ENCODE measurements at places on chromosomes 6 and 20.

DNA sequence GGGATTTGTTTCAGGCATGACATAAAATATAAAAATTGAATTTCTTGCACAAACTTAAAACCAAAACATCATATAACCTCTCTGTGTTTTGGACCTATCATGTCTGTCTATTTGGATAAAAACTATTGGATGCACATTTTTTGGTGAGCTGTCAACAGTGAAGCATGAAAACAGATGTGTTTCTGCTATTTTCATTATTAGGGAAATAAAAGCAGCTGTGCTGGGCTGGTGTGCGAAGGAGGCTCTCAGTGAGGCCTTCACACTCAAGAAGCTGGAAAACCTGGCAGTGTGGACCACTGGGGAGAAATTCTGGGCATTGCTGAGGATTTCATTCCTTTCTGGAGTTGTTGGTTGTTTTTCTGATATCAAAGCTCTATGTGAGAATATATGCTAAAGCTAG lies 395.3 kb downstream of the GJA1 start:
- DNase-seq, result no peak

DNA sequence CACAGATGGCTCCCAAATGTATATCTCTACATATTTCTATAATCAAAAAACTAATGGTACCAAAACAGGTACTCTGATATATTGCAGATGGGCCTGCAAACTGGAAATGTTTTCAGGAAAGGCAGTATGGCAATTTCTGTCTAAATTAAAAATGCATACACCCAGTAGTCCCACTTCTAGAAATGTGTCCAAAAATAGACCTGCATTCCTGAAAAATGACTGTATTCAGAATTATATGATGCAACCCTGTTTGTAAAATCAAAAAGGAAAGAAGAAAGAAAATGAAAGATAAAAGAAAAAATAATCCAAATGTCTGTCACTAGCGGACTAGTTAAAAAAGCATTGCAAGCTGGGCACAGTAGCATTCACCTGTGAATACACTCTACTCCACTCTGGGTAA lies 12.9 kb upstream of the MICB start:
- no peak for DNase-seq

- no peak for DNase-seq
These were observed 337.7 kb downstream of the TPBG start for GRCh38 chr6:82701341-82701740.

DNA sequence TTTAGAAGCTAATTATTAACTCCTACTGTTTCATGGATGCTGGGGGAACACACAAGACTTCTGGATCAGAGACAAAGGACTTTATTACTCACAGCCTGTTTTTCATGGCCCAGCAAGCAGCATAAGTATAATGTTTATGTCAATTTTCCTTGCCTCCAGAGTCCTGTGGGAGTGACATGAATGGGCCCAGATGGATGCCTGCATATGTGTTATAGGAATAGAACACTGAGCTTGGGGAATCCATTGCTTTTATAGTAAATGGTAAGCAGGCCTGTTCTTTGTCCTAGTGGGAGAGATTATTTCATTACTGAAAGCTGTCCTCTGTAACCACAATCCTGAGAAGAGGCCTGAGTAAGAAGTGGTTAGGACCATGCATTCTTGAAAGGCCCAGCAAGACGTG lies 25.6 kb downstream of the BLTP3A start:
- no peak for DNase-seq

DNA sequence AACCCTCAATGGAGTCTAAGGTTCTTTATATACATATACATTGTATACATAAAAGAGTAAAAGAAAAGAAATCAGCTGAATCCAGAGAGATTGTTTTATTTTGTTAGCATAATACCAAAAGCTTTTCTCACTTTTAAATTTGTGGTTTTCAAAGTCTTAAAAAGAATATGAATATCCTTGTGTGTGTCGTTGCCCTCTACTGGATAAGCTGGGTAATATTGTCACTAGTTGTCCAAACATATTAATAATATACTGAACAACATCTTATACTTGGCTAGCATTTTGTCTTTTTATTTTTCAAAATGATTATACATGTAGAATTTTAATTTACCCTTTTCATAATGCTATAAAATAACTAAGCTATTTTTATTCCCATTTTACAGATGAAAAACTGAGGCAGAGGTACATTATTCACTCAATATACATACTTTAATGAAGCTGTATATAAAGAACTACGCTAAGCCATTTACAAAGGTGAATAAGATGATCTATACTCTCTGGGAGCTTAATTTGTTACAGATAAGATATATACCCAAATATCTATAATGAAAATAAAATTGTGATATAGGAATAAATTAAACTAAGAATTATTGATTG lies 531.7 kb downstream of the TFAP2B start:
- DNase-seq, result no peak

- DNase-seq, result no peak
These were observed 661.3 kb downstream of the BCKDHB start for GRCh38 chr6:80767808-80768207.

DNA sequence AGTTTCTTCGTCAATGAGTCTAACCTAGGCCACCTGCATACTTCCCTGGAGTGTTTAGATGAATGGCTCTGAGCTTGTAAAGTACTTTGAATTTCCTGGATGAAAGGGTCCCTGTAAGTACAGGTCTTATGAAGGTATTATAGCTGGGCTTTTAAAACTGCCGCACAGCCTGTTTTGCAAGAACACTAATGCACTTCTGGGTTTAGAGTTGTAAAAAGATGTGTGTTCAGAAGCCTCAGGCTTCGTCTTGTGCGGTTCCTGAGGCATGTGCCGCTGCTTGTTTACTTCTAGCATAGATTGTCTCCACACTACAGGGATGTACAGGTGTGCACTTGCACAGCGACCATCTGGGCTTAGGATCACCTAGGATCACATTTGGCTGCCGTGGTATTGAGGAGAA lies 324.5 kb downstream of the SOX4 start:
- no peak for DNase-seq

DNA sequence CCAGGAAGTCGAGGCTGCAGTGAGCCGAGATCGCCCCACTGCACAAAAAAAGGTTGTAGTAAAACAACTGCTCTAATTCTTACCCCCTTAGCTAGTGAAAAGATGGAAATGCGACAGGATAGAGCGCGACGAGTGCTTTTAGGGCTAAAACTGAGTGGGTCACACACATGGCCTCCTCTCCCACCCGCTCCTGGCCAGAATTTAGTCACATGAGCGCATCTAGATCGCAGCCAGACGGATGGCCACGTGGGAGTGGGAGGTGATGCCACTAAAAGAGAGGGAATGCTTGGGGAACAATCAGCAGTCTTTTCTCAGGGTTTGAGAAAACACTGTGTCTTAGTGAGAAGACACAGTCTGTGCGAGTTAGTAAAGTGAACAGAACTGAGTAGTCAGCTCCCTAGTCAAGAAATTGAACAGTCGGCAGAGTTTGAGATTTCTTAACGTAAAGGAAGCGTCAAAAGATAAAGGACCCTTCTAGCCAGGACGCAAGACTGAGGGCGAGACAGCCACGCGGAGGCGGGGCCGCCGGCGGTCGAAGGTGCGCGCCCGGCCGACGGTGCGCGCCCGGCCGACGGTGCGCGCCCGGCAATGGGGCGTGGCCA lies 664 bp upstream of the ACTR5 start:
- DNase-seq, result no peak

GRCh38 chr20:31593221-31594001 lies 11.7 kb upstream of the ID1 start:
- no peak for DNase-seq

- no peak for DNase-seq
These were observed 15.6 kb downstream of the BTN2A1 start for GRCh38 chr6:26473429-26473757.

GRCh38 chr6:108689272-108690161 lies 128.8 kb downstream of the FOXO3 start:
- DNase-seq, result no peak

DNA sequence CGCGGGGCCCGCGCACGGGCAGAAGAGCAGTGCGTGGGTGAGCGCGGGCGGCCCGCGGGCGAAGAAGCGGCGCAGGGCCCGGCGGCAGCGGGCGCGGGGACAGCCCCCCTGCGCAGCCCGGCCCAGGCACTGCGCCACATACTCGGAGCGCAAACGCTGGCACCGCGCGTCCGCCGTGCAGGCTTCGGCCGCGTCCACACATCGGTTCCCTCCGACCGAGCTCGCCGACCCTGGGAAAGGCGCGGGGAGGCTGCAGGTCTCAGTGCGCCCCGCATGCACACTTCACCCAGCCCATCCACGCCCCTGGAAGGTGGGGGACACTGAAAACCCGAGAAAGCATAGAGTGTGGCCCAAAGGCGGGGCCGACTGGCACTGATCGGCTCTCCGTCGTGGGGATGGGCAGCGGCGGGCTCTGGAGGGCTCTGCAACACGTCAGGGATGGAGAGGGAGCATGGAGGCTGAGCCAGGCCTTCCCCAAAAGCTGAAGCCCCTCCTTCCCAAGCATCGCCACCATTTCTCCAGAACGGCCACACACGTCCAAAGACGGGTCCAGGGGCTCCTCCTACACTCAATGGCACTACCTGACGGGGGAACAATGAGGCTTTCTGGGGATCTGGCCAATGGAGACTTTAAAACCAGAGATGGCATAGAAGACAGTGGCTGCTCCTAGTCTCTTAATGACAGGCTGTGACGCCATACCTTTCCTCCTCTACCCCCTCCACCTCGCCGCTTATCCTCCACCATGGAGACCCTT lies 2.0 kb downstream of the GFRA4 start:
- no peak for DNase-seq

DNA sequence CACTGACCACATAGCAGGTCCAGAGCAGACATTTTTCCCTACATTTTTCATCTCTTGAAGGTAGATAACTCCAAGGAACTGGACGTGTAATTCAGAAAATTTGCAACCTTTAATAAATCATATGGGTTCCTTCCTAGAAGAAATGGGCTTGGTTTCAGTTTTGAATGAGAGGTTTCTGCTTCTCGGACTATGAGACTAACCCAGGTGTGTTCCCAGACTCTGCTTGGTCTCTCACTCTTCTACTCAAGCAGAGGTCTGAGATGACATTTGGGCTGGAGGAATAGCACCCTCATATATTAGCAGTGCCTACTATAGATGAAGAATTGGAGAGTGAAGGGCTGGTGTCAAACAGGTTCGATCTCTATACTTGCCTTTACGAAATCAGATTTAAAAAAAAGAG lies 231.2 kb downstream of the DOK5 start:
- DNase-seq, result no peak

DNA sequence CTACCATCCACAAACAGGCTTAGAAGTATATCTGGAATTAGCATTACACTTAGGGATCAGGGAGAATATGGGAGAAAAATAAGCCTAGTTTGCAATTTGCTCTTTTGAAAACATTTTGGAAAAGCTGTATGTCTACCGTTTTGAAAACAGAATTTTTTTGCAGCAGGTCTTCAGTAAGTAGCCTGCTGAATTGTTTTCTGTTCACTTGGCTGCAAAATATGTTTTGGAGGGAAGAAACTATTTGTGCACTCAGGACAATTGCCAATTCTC lies 39.6 kb downstream of the ILRUN start:
- DNase-seq, result no peak

DNA sequence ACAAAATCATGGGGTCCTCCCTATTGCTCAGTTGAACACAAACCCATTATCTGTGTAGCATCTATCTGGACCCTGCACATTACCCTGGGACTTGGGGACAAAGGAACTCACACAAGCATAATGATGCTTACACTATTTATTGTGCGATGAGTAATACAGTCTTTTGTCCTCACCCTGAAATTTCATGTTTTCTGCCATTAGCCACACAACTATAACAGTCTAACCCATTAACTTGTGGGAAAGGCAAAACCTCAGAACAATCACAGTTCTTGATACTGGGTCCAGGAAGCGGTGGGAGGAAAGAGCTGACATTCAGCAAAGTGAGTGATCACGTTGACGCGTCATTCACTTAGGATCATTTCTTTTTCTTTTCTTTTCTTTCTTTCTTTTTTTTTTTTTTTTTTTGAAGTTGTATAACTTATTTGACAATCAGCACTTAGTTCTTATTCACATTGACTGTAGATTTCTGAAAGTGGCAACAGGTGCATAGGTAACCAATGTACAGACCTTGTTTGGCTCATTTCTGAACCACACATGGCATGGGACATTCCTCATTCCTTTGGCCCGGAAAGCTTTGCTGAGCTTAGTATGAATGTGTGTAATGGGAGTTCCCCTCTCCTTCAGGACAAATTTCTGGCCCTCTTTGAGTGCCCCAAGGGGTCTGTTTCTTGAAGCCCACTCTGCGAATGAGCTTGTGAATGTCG lies 94.8 kb upstream of the CNKSR3 start:
- no peak for DNase-seq

DNA sequence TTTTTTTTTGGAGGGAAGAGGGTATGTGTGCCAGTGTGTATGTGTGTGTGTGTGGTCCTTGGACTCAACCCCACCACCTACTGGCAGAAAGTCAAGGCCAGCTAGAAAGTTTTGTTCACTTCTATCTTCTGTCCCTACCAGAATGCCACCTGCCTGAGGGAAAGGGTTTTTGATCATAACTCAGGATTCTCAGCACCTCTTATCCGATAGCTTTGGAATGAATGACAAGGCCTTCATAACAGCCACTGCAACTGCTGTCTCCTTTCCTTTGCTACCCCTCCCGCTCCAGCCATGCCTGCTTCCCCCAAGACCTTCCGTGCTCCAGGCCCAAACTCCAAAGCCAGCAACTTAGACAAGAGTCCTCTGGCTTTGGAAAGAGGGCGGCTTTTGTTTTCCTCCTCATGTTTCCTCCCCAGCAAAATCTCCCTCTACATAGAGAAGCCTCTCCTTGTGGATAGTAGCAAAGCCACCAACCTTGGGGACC lies 18.7 kb downstream of the BTN3A1 start:
- no peak for DNase-seq

- no peak for DNase-seq
These were observed 10.5 kb downstream of the SNAI1 start for GRCh38 chr20:49993301-49993751.

- no peak for DNase-seq
These were observed 58.7 kb downstream of the MAP3K4 start for GRCh38 chr6:161050134-161050765.

DNA sequence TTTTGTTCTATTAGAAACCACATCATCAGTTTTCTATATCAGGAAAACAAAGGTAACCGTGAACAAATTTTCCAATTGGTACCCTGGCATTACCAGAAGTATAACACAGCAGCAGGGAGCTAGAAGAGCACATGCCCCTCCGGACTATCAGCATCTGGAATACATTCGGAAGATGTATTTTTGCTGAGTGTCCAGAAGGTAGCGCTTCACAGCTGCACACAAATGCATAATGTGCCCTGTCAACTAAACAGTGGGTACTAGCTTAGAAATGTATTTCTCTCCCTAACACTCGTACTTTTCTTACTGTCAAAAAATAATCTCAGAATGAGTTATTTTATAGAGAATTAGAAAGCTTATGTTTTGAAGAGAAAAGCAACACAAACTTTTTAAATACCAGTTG lies 77.6 kb downstream of the HUS1B start:
- no peak for DNase-seq

- no peak for DNase-seq
These were observed 100.0 kb upstream of the CITED2 start for GRCh38 chr6:139474145-139475108.

DNA sequence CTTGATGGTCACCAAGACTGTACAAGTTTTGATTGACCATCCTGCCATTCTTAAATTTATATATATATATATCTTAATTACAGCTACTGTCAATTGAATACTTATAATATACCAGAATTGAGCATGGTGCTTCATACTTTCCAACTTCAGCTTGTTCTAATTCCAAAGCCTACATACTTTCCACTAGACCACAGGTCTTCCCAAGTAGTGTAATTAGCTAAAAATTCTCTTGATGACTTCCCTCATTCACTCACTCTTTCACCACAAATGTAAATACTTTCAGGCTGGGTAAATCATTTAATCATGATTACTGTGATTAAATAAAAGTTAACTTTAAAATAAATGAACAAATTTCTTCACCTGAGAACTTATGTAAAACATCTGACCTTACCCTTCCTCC lies 3.4 kb downstream of the ASF1A start:
- DNase-seq, result no peak
